Activated CD4-positive, alpha-beta T cell treated with anti-CD3 and anti-CD28 coated beads for 4 hours (primary cell): ENCODE measurements at places on chromosomes 1 and 21.
A peak's percentile ranks its signal among the peaks of the same experiment; 100 is the strongest.

DNA sequence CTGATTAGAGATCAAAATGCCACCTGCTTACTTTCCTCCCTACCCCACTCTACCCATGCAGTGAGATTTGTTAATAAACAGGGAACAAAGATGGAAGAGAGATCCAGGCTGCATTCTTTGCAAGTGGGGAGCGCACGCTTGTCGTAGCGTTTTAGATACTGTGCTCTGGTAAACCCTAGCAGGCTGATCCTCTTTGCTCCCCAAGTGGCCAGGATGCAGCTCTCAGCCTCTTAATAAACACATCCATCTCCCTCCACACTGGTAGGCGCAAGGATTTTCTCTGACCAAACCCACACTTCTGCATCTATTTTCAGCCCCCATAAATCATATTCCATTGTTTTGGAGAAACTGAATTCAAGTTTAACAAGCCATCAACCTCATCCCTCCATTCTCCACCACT is 2.9 kb downstream of the PGBD5 start:
- no peak for DNase-seq

DNA sequence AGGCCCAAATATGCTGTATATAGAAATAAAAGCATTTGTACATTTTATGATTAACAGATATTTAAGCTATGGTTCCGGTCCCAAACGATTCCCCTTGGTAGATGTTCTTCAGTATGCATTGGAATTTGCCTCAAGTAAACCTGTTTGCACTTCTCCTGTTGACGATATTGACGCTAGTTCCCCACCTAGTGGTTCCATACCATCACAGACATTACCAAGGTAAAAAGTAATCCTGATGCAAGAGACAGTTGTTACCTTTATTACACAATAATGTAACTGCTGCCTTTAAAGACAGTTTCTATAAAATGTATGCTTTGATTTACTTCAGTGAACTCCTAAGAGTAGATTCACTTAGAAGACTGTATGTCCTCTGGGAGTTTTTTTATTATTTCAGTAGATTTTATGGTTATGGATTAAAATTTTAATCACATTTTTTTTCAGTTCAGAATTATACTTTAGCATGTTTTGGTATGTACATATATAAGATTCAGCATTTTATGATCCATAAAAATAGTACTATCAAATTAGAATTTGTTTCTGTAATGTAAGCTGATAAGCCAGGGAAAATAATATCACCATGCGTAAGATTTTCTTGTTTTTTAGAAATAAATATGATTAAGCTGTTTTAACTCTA is 96.5 kb downstream of the USP25 start:
- DNase-seq: peak; percentile 4

DNA sequence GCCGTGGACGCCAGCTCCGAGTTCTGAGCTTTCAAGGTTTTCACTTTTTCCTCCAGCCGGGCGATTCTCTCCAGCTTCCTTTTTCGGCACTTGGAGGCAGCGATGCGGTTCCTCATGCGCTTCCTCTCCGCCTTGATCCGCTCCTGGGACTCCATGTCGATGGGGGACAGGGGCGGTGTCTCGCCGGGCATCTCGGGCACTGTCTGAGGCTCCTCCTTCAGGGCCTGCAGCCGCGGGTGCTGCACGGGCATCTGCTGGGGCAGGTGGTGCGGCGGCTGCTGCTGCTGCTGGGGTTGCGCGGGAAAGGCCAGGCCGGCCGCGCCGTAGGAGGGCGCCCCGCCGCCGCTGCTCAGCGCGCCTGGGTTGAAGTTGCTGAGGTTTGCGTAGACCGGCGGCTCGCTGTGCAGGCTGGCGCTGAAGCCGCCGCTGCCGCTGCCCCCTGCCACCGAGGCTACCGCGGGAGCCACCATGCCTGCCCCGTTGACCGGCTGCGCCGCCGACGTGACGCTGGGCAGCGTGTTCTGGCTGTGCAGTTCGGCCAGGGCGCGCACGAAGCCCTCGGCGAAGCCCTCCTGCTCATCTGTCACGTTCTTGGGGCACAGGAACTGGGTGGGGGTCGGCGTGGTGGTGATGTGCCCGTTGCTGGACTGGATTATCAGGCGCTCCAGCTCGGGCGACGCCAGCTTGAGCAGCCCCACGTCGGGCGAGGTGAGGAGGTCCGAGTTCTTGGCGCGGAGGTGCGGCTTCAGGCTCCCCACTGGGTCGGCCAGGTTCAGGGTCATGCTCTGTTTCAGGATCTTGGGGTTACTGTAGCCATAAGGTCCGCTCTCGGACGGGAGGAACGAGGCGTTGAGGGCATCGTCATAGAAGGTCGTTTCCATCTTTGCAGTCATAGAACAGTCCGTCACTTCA is 1.4 kb downstream of the JUN start:
- DNase-seq: peak; percentile 56

DNA sequence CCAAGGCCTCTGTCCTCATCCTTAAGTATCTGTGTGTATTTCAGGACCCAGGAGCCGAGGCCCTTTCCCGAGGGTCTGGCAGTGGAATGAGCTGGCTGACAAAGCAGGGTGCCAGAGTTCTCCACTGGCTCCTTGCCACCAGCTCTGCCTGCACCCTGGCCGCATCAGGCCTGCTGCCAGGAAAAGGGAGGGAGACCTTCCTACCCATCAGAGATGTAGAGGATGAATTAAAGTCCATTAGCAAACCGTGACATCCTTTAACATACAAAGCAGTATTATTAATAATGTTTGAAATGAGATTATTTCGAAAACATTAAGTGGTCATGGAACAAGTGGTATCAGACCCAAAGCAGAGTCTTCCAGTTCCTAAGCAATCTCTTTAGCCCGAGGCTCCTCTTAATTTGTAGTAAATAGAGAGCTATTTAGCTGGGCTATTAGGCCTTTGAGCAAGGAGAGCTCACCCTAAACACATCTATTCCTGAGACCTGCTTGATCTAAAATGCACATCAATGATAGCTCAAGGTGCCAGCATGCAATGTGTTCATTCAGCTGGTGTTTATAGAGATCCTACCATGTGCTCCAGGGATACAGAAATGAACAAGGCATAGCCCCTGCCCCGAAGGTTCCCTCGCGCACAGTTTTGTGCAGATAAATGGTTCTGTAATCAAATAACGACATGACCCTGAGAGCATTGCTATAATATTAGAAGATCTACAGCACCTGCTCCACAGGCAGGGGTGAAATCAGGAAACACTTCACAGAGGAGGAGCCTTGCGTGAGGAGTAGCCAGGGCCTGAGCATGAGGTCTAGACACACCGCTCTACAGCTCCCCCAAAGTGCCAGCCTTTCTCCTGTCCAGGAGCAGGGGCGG is 44.0 kb downstream of the FAM163A start:
- no peak for DNase-seq

GRCh38 chr1:71434240-71434639 is 353.4 kb upstream of the ZRANB2 start:
- DNase-seq: no peak

- DNase-seq: no peak
These were observed 39.7 kb downstream of the PBX1 start for GRCh38 chr1:164598719-164599118.

DNA sequence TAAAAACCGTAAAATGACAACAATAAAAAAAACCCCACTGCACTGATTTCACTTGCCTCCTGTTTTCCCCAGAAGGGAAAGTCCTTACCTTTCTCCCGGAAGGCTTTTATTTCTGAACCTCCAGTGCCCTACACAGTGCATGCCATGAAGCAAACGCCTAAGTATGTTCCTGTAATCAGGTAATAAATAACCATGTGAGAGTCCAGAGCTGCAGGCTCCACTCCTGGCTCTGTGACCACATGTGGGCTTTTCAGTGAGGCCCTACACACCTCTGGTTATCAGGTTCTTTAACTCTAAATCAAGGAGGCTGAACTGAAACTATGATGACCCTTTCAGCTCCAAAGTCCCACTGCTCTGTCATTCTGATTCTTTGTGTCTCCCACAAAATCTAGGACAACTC is 20.8 kb upstream of the NR5A2 start:
- DNase-seq: no peak

DNA sequence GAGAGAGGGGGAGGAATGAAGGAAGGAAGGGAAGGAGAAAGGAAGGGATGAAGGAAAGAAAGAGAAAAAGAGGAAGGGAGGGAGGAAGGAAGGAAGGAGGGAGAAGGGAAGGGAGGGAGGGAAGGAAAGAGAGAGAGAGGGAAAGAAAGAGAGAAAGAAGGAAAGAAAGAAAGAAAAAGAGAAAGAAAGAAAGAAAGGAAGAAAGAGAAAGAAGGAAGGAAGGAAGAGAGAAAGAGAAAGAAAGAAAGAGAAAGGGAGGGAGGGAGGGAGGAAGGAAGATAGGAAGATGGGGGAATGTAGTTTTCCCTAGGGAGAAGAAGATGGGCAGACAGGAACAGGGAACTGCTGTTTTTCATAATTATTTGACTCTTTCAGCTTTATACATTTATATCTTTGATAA is 115.1 kb upstream of the CXADR start:
- no peak for DNase-seq

DNA sequence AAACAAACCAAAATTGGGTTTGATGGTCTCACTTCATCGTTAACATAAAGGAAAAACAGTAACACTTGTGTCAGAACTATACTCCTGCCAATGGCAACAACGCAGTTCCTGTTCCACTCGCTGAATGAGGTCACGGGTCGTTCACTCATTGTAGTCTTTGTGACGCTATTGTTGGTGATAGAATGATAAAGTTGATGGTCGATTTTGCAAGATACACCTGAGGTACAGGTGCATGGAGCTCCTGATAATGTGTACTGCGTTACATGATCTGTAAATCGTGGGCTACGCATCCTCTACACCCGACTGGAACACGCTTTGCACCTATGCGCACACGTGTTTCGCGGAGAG is 391 bp upstream of the CENPS start:
- no peak for DNase-seq

DNA sequence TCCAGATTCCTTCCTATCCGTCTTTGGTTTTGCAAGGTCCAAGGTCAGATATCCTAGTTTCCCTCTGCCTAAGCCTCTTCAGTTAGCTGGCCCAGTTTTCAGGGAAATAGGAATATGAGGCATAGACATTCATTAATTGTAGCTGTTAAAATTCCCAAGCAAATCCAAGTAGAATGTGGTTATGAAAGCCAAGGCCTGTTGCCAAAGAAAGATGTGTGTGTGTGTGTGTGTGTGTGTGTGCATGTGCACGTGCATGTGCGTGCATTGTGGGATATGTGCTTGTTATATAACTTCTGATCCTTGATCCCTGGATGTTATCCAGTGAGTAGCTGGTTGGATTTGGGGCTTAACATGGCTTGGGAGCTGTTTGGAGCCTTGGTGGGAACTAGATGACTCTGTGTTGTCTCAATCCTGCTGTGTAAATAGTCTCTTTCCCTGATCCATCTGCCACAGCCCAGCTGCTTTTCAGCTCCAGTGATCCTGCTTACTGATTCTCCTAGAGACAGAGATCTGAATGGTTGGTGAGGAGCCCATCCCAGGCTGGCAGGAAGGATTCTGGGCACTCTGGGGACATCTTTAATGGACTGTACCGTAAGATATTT is 70.6 kb upstream of the GCLM start:
- DNase-seq: no peak

- no peak for DNase-seq
These were observed 16.0 kb downstream of the LCK start for GRCh38 chr1:32266921-32267591.

GRCh38 chr1:221626041-221626440 is 115.8 kb downstream of the DUSP10 start:
- no peak for DNase-seq

- DNase-seq: no peak
These were observed at the start of gene PEAR1 for GRCh38 chr1:156893048-156893953. Gene PEAR1 (plus strand): TSS chr1:156893718. CDS start chr1:156903927, 10,209 bp downstream.

DNA sequence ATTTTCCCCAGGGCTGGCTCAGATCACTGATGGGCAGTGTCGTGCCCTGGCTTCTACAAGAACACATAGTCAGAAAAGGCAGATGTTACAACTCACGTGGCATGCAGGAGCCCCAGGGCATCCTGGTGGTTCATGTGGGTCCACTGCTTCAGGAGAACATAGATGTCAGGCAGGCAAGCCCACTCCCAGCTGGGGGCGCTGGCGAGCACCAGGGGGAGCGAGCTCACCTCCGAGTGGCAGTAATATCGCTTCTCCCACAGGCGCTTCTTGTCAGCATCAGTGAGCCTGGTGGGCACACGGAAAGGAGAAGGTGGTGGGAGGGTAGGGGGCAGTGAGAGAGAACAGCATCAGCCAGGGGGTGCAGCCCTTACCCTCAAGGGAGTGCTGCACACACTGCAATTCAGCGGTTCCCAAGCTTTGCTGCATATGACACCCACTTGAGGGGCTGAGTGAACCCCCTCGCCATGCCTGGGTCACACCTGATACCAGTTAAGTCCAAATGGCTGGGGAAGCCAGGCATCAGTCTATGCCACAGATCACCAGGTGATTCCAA is 34.3 kb upstream of the PPP1R15B start:
- peak; percentile 31 for DNase-seq

DNA sequence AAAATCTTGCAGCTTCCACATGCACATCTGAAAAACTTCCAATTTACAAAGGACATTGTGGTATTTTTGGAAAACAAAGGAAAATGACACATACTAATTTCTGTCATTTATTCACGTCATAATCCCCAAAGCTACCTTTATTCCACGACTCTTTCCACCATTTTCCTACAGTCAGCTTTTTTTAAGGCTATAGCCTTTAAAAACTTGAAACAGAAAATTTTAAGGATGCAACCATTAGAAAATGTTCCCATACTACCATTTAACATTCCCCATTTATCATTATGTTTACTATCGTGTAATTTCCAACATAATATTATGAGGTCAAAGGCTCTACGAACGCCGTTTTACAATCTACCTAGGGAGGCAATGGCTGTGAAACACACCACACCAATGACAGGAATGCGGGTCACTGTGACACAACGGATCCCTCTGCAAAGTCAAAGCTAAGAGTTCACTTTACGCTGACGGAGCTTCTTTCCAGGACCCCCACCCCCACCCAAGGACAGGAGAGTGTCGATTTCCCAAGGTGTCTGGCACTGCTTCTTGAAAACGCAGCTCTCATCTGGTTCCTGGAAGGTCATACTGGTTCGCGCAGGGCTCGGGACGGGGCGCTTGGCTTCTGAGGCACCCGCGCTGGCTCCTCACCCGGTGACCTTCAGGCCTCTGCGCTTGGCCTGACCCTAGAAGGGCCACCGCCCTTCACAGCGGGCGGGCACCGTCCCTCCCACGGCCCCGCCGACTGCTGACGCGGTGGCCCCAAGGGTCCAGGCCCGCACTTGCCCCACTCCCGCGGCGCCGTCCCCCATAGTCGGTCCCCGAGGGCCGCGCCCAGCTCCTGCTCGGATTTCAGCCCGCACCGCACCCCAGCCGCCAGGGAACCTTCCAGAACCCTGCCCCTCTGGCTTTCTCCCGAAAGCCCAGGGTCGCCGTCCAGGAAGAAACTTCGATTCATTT is 50.5 kb upstream of the ATF3 start:
- no peak for DNase-seq

- DNase-seq: no peak
These were observed 36.2 kb downstream of the EPS15 start for GRCh38 chr1:51482881-51483280.

DNA sequence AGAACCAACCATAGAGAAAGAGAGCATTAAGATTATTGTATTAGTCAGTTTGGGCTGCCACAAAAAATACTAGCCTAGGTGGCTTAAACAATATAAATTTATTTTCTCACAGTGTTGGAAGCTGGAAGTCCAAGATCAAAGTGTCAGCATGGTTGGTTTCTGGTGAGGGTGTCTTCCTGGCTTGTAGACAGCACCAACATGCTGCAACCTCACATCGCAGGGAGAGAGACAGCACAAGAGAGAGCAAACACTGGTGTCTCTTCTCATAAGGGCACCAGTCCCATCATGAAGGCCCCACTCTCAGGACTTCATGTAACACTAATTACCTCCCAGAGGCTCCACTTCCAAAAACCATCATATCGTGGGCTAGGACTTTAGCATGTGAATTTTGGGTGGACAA is 30.6 kb upstream of the HAO2 start:
- DNase-seq: no peak

GRCh38 chr1:161930064-161930463 is 93.6 kb downstream of the OLFML2B start:
- DNase-seq: no peak

- no peak for DNase-seq
These were observed 10.5 kb downstream of the LGR6 start for GRCh38 chr1:202204065-202204464.
